Pancreas (tissue), 10 donors: ENCODE measurements at places on chromosomes 7 and 10. TPM values are rescaled to one million over a fixed set of nuclear protein-coding genes. Genes with fewer than 3 reads are reported as not detected.

Gene CALD1
- 85.8 TPM for total RNA-seq

Gene C10orf120
- total RNA-seq = 0.20 TPM

Gene SFTPA2
- total RNA-seq = 2.5 TPM

Gene SOSTDC1
- total RNA-seq = 0.25 TPM

Gene AGR2
- 5.4 TPM for total RNA-seq

Gene ZDHHC16
- total RNA-seq = 13.8 TPM

Gene RSPH10B
- 0.12 TPM for total RNA-seq

Gene PTF1A
- total RNA-seq = 48.9 TPM

Gene CAV1
- 11.2 TPM for total RNA-seq

Gene CRPPA
- total RNA-seq = 1.3 TPM

Gene ASZ1
- not detected for total RNA-seq

Gene CH25H
- 0.70 TPM for total RNA-seq

Gene AGAP5
- 8.0 TPM for total RNA-seq

Gene GSTO2
- 25.7 TPM for total RNA-seq

Gene HYAL4
- not detected for total RNA-seq

Gene ASB15
- total RNA-seq = not detected

Gene NFE2L3
- total RNA-seq = 1.7 TPM

Gene PAPOLB
- total RNA-seq = not detected

Gene TYW1
- 8.2 TPM for total RNA-seq

Gene SLC26A5
- not detected for total RNA-seq

Gene CUBN
- 1.3 TPM for total RNA-seq

Gene MOGAT3
- not detected for total RNA-seq

Gene PRSS1
- total RNA-seq = 29,537 TPM

Gene PAX4
- not detected for total RNA-seq
